ENCODE measurements at places on chromosomes 12 and 14. TPM values are rescaled to one million over a fixed set of nuclear protein-coding genes. Genes with fewer than 3 reads are reported as not detected.

Gene FAM222A
- 5.5 TPM for total RNA-seq

GRCh38 chr14:96351986-96352385, 11.2 kb downstream of the ATG2B start:
- no peak for DNase-seq

GRCh38 chr12:49946086-49946485, 4.5 kb upstream of the AQP2 start:
- DNase-seq = no peak

Gene KLRK1
- total RNA-seq = not detected

DNA sequence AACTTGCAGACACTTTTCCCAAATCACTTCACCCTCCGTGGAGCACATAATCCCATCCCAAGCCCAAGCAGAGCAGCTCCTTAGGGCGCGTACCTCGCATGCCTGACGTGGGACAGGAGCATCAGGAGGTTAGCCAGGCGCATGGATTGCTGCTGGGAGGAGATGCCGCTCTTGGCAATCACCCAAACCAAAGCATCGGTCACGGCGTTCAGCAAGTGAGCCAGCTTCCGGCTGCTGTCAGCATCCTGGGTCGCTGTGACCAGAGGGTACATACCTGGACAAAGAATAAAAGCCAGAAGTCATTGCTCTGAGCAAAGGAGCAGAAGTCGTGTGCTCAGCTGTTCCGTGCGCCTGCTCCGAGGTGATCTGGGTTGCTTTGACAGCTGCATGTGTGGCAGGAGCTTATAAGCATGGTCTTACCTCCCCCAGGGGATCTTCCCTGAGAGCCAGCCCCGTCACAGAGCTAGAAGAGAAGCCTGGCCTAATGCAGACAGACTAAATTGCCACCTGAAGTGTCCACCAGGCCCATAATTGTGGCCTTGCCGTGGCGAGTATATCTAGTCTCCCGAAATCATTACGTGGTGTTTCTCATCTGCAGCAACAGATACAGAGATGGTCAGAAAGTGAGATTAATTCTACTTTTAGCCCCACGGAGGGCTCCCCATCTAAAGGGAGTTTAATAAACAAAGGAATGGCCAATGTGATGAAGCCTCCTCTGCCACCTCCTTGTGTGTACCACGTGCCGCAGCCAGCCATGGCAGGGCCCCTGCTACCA, 59.1 kb downstream of the ESR2 start:
- no peak for DNase-seq

Gene OR6S1
- total RNA-seq = not detected

Gene TSHR
- not detected for total RNA-seq

Gene POU6F1
- 13.5 TPM for total RNA-seq

Gene VDR
- total RNA-seq = 0.43 TPM

Gene RTL1
- 0.09 TPM for total RNA-seq

Measured in A673 (cell line).